ENCODE measurements at places on chromosomes 5 and 9.

DNA sequence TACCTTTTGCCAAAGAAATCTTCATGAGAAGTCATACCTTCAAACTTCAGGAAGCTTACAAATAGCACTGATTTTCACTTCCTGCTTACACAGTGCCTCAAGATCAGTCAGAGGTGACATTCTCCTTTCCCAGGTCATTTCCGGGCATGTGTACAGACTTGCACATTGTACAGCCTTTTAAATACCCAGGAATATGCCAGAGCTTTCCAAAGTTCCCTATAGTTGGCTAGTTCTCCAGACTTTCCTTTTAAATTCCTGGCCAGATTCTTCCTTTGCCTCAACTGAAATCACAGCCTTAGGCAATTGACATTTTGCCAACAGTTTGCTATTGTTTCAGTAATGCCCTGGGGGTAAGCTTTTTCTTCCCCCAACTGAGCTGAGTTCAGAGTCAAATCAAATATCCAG is 47.2 kb downstream of the RFX3 start:
- no peak for DNase-seq

- DNase-seq: no peak
These were observed 29.4 kb upstream of the MAN2A1 start for GRCh38 chr5:109660301-109660700.

DNA sequence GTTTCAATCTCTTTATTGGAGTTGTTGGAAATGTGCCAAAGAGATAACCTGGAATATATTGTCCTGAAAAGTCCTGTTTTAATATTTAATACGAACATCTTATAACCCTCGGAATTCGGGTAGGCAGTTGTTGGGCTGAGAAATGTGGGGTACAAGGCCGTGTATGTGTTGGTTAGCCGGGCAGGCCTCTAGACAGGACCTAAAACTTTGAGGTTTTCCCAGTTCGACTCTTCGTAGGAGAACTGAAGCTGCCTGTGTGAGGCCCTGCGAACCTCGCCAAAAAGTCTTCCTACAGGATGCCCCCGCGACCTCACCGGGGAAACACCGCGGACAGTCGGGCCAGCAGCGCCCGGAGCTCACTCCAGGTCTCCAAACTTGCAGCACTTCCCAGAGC is 583 bp upstream of the TJP2 start:
- DNase-seq: no peak

- DNase-seq: no peak
These were observed 79.4 kb downstream of the NLN start for GRCh38 chr5:65801352-65801783.

DNA sequence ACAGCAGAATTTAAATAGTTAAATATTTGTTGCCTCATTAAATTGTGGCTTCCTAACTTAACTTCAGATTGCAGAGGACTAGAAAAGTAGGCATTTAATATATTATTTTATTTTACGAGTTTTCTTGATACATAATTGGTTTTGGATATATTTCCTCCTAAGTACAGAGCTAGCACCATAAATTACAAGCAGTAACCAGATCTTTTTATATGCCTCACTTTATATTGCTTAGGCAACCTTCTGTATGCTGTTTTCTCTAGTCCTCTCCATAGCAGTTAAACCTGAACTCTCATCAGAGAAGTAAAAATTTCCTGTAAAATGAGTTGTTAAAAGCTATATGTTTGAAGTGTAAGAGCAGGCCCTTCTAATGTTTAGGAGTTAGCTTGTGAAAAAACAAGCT is 144.2 kb downstream of the ZCCHC7 start:
- no peak for DNase-seq

Measured in effector memory CD4-positive, alpha-beta T cell (primary cell).